ENCODE measurements at places on chromosomes 16 and 17. TPM values are rescaled to one million over a fixed set of nuclear protein-coding genes. Genes with fewer than 3 reads are reported as not detected.

Gene PSMC3IP
- total RNA-seq = 14.7 TPM

Gene NPIPA7
- 1.7 TPM for total RNA-seq

Gene C1QBP
- 450 TPM for total RNA-seq

Gene CAPNS2
- total RNA-seq = not detected

- no peak for DNase-seq
Measured at GRCh38 chr17:77485089-77485833, 344.5 kb downstream of the SEC14L1 start.

GRCh38 chr16:14187517-14188338 lies 116.6 kb downstream of the MRTFB start:
- no peak for DNase-seq

- DNase-seq = no peak
Measured at GRCh38 chr16:2804728-2805127, 6.5 kb downstream of the PRSS41 start.

DNA sequence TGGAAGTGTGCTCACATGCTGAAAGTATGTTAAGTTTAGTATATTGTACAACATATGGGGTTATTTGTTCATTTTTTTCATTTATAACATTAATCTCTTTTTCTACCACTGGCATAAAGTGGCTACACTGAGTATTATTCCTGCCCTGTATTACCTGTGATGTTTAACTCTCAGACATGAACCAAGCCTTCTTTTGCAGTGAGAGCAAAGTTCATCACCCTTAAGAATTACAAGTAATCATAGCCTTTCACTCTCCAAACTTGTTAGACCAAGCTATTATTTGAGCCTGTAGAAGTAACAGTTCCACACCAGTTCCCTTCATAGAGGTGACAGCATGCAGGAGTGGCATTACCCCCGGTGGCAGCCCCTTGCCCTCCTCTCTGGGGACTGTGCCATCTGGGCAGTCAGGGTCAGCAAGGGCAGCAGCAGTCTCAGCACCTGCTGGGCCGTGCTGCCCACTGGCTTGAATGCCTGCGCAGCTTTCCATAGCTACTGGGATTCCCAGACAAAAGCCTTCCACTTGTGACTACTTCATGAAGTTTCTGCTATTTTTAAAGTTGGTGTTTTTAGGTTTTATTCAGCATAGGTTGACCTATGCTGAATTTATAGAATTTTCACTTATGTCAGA lies 71.3 kb downstream of the TMC6 start:
- no peak for DNase-seq

GRCh38 chr16:10033556-10033955 lies 148.7 kb downstream of the GRIN2A start:
- DNase-seq = no peak

GRCh38 chr17:9002606-9003354 lies 18.5 kb upstream of the NTN1 start:
- peak; percentile 90 for DNase-seq

DNA sequence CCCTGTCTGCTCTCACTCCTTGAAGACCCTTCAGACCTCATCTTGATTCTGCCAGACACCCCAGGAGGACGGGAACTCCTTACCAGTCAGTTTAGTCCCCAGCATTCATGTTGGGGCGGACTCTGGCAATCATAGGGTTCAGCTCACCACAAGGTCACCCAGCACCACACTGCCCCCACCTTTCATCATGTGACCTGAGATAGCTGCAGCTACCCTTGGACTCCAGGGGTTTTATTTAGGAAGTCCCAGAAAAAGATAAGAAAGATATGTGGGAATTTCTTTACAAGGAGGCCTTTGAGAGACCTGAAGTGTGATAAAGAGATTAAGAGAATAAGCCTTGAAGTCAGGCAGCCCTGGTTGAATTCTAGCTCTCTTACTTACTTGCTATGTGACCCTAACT lies 59.8 kb upstream of the NLK start:
- no peak for DNase-seq

GRCh38 chr16:80527297-80527696 lies 13.5 kb upstream of the DYNLRB2 start:
- peak; percentile 66 for DNase-seq

- DNase-seq = peak; percentile 88
Measured at GRCh38 chr17:81513753-81514488, 1.3 kb upstream of the ACTG1 start.
